Left ventricle myocardium inferior (tissue), 1 donor: ENCODE measurements at places on chromosomes 2 and 18.

DNA sequence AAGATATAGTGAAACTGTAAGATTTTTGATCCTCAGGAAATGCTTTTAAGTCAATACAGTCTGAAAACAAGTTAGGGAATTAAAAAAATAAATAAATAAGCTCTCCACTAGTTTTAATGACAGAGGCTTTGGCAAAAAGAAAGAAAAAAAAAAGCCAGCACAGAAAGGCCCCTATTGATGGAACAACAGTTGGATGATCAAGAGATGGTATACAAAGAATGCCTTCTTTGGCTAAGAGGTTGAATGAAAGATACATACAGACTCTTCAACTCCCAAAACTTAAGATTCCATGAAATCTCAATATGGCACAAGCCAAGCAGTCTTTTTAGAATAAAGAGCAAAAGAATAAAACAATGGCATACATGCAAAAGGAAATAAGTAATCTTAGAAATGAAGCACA lies 64.0 kb upstream of the GALNT5 start:
- no peaks in the 10 kb centered on the region for H3K36me3 ChIP-seq
- no peak overlapping the region for H3K4me3 ChIP-seq
- no peaks in the 10 kb centered on the region for H3K27me3 ChIP-seq
- no peak overlapping the region for H3K27ac ChIP-seq
- peaks cover 7% of the 10 kb centered on the region for H3K4me1 ChIP-seq

- H3K4me1 ChIP-seq, result peaks cover 12% of the 10 kb centered on the region
- no peak for DNase-seq
- H3K27ac ChIP-seq, result no peak overlapping the region
- no peak overlapping the region for H3K4me3 ChIP-seq
- no peaks in the 10 kb centered on the region for H3K27me3 ChIP-seq
Measured at GRCh38 chr18:23816740-23817139, 127.5 kb downstream of the LAMA3 start.

DNA sequence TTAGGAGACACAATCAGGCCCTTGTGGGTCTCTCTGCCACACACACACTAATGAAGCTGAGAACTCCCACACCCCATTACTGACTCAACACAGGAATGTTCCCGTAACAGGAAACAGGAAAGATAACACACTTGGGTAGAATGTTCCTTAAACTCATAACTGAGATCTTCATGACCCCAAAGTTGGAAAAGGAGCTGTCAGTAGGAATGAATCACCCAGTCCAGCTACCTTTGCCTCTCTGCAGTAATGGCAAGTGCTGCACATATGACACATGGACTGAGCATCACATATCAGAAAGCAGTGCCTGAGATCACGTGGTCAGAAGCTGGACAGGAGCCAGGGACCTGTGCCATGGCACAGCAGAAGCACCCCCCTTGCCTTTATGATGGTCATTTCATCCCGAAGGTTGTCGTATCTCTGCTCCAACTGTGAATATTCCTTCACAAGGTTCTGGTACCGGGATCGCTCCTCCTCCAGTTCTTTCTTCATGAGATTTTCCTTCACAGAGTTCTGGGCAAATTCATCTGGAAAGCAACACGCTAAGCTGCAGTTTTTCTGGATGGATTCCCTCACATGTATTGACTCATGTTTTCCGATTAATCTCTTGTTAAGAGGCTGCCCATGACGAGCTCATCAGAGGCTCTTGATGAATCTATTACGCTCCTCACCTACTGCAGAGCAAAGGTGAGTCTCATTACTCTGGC lies 65.4 kb upstream of the ACAA2 start:
- H3K36me3 ChIP-seq, result no peaks in the 10 kb centered on the region
- no peak overlapping the region for H3K27ac ChIP-seq
- H3K27me3 ChIP-seq, result peaks cover 64% of the 10 kb centered on the region
- no peaks in the 10 kb centered on the region for H3K4me1 ChIP-seq
- DNase-seq, result no peak

DNA sequence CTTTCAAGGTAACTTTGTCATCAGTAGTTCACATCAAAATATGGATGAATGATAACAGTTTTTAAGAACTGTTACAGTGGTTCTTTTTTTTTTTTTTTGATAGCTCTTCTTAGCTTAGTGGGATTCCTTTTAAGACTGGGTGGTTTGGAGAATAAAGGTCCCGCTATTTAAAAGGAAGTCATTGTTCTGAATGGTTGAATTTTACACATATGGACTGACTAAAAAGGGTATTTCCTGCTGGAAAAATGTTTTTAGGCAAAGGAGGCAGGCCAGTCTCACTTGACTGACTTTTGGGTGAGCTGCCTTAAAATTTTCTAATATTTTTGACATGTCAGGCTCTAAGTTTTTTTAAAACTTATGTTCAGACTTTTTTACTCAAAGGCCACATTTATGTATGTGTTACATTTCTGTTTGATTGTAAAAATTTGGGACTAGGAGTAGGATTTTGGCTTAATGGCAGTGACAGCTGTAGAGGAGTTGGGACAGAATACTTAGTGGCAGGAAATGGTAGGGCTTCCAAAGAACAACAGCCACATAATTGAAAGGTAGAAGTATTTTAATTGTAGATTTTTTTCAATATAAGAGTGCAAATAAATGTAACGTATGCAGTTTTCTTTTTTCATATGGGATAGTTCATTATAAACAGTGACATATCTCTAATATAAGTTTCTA lies 13.7 kb downstream of the VAPA start:
- peak overlapping the region; percentile 2 for H3K4me3 ChIP-seq
- peak overlapping the region; percentile 13 for H3K27ac ChIP-seq
- peaks cover 100% of the 10 kb centered on the region for H3K4me1 ChIP-seq
- H3K27me3 ChIP-seq, result no peaks in the 10 kb centered on the region
- DNase-seq, result no peak

DNA sequence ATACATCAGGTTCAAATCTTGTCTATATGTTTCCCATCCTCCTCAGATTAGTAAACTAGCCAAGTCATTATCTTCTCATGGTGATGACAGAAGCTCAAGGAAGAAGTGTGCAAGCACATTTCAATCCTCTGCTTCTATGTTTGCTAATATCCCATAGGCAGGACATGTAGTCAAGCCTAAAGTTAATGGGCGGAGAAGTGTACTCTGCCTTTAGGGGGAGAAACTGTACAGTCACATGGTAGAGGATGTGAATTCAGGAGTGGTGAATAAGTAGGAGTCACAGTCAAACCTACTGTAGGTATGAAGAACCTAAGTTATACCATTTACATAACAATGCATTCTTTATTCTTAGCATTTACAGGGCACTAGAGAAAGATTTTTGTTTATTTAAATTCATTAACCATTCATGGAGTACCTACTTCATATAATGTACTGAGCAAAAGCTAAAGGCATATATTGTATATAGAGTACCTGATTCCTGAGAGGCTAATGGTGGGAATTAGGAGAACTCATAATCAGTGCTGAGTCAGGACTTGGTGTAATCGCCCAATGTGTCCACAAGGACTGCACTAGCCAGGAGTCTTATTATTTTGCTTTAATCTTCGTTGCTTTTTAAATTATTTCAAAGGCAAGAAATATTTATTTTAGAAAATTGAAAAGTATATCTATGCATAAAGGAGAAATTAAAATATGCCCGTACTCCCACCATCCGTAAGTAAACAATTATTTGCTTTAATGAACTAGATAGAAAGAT lies 394.3 kb upstream of the ETAA1 start:
- no peaks in the 10 kb centered on the region for H3K4me1 ChIP-seq
- no peak overlapping the region for H3K4me3 ChIP-seq
- DNase-seq, result no peak
- no peak overlapping the region for H3K27ac ChIP-seq
- no peaks in the 10 kb centered on the region for H3K36me3 ChIP-seq
- no peaks in the 10 kb centered on the region for H3K27me3 ChIP-seq

DNA sequence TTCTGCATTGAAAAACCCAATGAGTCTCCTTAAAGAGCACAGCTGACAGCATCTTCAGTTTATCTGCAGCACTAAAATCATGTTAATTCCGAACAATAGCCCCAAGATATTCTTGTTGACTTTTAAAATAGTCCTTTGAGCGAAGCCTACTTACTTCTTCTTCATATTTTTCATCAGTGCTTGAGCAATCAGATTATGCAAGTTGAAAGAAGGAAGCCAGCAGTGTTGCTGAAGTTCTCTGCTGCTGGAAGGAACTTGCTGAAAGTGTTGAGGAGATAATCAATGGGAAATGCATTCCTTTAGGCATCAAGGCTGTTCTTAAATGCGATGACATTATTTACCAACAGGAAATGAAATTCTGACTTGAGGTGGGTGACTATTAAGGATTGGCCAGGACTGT lies 105.9 kb upstream of the SNTG2 start:
- no peak overlapping the region for H3K4me3 ChIP-seq
- peaks cover 58% of the 10 kb centered on the region for H3K27me3 ChIP-seq
- H3K4me1 ChIP-seq, result no peaks in the 10 kb centered on the region
- no peak overlapping the region for H3K27ac ChIP-seq
- no peaks in the 10 kb centered on the region for H3K36me3 ChIP-seq
- no peak for DNase-seq

DNA sequence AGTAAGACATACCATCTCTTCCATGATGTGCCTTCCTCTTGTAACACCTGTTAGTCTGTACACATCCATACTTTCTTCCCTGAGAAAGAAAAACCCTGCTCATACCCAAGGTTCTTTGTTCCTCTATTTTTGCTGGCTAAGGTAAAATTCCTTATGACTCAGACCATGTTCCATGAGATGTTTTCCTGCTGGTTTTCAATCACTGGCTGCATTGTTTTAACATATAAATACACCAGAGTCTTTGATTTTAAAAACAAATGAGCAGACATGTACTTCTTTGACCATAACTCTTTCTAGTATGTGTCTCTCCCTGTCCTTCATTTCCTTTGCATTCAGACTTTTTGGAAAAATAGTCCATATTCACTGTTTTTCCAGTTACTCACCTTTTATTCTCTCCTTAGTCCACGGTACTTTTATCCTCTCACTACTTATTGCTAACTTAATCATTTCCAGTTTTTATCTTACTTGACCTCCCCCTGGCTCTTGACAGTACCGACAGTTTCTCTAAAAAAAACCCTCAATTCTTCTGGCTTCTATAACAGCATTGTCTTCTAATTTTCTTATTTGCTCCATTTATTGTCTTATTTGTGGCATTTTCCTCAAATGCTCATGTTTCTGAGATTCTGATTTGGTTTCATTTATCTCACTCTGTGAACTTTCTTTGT lies 4.3 kb downstream of the VAPA start:
- H3K36me3 ChIP-seq, result no peaks in the 10 kb centered on the region
- H3K27me3 ChIP-seq, result no peaks in the 10 kb centered on the region
- H3K4me3 ChIP-seq, result peak overlapping the region; percentile 96
- peaks cover 90% of the 10 kb centered on the region for H3K4me1 ChIP-seq
- peak overlapping the region; percentile 45 for H3K27ac ChIP-seq

DNA sequence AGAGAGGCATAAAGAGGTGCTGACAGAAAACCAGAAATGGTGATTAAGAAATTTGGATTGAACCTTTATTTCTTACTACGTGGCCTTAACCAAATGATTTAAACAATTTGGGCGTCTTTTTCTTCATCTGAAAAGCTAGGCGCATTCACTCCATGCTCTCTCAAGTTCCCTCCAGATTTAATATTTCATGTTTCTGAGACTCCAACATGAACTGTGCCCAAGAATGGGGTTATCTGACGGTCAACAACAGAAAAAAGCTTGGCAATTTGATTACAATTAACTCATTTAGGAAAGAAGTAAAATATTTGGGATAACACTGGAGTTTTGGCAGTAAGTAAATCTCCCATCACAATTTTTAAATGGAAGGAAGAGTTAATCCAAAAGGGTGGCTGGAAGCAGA lies 345.4 kb downstream of the ARHGAP15 start:
- peaks cover 17% of the 10 kb centered on the region for H3K4me1 ChIP-seq
- H3K4me3 ChIP-seq, result no peak overlapping the region
- no peak for DNase-seq
- no peaks in the 10 kb centered on the region for H3K27me3 ChIP-seq
- H3K27ac ChIP-seq, result peak overlapping the region; percentile 66

GRCh38 chr2:207930747-207931146 lies 94.6 kb downstream of the PLEKHM3 start:
- H3K4me3 ChIP-seq, result no peak overlapping the region
- peaks cover 61% of the 10 kb centered on the region for H3K4me1 ChIP-seq
- no peak overlapping the region for H3K27ac ChIP-seq
- peaks cover 13% of the 10 kb centered on the region for H3K36me3 ChIP-seq
- H3K27me3 ChIP-seq, result no peaks in the 10 kb centered on the region
- no peak for DNase-seq

GRCh38 chr2:70647873-70648481 lies 94.4 kb upstream of the TGFA start:
- H3K36me3 ChIP-seq, result no peaks in the 10 kb centered on the region
- peaks cover 38% of the 10 kb centered on the region for H3K27me3 ChIP-seq
- no peaks in the 10 kb centered on the region for H3K4me1 ChIP-seq
- DNase-seq, result peak; percentile 54

- peaks cover 12% of the 10 kb centered on the region for H3K4me1 ChIP-seq
- no peaks in the 10 kb centered on the region for H3K27me3 ChIP-seq
Measured at GRCh38 chr2:182020286-182021070, 34.8 kb downstream of the PPP1R1C start.

DNA sequence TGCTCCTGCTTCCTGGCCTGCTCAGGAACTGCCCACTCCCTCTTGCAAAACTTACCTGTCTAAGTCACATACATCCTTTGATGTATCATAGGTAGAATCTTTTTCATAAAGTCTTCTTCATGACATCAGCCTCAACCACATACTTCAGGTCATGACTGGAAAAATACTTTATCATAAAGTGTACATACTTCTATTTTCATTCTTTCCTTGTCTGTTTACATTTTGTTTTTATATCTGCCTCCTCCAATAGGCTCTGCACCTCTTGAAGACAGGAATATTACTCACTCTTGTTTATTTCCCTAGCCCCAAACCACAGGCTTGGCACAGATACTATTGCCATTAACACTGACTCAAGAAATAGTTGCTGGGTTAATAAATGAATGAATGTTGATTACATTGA lies 43.6 kb upstream of the ZNF804A start:
- no peak overlapping the region for H3K4me3 ChIP-seq
- no peaks in the 10 kb centered on the region for H3K4me1 ChIP-seq
- no peaks in the 10 kb centered on the region for H3K36me3 ChIP-seq

GRCh38 chr2:152221839-152222238 lies 46.3 kb upstream of the STAM2 start:
- no peak for DNase-seq
- H3K27ac ChIP-seq, result peak overlapping the region; percentile 11
- peaks cover 20% of the 10 kb centered on the region for H3K4me1 ChIP-seq
- no peaks in the 10 kb centered on the region for H3K27me3 ChIP-seq
- no peaks in the 10 kb centered on the region for H3K36me3 ChIP-seq

DNA sequence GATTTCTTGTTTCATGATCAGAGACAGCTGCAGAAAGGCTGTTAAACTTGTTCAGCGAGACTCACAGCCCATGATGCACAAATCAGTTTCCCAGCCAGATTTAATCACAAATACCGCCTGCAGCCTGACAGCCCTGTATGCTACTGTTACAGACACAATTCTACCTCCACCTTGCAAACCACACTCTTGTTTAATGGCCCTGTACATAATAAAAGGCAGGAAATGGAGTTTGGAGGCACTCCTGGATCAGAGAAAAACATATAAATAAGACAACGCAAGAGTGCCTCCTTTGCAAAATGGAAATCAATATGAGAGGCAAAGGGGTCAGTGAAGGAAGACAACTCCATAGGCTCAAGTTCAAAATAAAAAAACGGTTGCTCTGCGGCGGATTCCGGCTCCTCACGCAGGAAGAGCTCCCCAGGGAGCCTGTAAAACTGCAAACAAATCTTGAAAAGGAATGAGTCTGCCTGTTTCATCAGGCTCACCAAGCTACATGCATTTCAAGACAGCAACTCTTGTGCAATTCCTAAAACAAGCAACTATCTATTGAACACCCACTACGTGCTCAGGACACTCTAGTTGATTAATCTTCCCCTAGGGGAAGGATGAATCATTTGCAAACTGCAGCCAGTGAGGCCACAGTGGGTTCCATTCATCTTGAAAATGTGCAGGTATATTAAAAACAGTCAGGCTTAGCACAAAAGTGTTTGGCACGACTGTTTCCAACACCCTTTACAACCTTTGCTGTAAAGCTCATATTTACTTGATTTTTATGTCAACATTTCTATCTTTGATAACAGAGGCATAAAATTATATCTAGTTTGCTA lies 37.5 kb downstream of the TBC1D8 start:
- H3K27ac ChIP-seq, result peak overlapping the region; percentile 93
- H3K4me3 ChIP-seq, result peak overlapping the region; percentile 15
